Omental fat pad (tissue), 4 donors: ENCODE measurements at places on chromosomes 7 and 10.

DNA sequence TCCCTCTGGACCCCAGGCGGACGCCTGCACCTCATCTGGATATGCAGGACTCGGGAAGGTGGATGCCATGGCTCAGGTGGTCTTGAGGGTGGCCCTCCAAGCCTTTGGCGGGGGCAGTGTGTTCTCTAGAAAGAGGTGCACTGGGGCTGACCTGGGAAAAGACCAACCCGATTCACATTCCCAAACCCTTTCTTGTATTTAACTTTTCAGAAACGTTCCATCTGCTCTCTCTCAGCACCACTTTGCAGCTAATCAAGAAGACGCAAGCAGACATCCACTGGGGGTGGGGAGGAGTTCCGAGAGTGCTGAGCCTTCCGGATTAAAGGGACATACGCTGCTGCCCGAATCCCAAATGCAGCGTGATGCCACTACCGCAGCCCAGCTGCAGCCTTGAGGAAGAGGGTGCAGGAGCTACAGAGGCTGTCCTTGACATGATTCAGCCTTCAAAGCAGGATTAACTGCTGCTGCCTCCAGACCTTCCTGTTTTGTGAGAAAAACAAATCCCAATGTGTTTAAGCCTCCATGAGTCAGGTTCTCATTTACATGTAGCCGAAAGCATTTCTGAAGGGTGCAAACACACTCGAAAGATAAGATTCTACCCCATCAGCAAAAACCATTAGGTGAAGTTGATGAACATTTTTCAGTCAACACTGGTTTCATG is 39.9 kb downstream of the RBM17 start:
- DNase-seq = no peak

- no peak for DNase-seq
Measured at GRCh38 chr10:74382663-74383062, 231.6 kb downstream of the ADK start.

DNA sequence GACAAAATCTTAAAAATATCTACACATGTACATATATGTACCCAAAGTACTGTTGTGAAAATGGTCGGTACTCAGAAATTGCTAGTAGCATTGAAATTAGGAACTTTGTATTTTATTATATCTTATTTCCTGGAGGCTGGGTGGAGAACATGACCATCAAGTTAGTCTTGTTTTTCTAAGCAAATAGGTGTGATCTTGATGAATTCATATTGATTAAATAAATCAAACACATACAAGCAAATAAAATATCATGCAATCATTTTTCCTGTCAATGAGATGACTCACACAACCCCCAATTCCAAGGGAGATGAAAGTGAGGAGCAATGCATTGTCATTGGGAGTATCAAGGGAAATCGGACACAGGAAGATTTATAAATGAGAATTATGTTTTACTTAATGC is 18.0 kb downstream of the VSTM2A start:
- DNase-seq = no peak

DNA sequence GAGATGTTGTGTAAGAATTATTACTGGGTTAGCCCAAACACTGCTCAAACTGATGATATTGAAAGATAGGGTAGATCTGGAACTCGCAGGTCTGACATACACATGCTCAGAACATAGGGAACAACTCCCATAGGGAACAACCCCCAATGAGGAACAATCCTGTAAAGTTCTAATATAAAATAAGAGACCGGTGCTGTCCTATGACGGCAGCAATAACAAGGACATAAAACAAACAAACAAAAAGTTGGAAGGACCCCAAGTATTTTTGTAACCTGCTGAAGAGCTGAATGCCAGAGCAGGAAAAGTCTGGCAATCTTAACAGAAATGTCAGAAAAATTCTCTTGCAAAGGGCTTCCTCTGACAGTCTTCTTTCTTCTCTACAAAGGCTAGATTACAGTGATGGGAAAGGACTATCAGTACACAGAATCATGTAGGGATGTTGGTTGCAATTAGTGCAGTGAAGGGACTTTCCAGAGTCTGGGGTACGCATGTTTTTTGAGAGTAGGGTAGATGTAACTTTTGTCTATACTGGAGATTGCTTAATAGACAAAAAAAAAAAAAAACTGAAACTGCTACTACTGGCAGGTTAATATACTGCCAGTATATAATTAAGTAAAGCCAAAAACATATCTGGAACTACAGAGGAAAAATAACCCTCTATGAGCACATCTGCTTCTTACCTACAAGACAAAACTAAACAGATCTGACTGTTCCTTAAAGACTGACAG is 35.5 kb downstream of the IDE start:
- no peak for DNase-seq

DNA sequence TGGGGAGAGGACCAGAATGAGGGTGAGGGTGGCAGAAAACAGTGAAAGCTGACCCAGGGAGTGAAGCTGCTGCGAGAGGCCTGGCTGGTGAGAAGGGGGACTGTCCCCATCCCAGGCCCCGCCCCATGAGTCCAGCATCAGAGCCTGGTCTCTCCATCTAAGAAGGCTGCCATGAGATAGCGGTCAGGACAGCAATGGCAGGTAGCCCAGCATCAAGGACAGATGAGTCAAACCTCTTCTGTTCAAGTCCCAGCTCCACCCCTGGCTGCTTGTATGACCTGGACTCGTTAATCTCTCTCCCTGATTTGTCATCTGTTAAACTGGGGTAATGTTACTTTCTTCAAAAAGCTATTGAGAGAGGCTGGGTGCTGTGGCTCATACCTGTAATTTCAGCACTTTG is 22.2 kb downstream of the GPNMB start:
- no peak for DNase-seq

DNA sequence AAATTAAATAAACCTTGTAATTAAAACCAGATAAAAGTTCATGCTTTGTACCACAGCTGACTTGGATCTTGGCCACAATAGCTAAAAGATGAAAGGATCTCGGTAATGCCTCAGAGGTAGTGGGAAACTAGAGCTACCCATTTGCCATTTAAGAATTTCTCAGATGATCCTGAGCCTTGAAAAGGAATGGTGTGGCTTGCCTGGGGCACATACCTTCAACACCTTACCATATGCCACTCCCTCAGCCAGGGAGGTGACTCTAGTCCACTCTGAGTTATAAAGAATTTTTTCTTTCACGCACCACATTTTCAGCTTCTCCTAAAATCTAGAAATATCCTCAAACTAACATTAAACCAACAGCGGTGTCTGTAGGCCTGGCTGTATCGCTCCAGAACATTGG is 516.3 kb upstream of the TEX47 start:
- DNase-seq = no peak
